ENCODE measurements at places on chromosomes 2 and 18.

DNA sequence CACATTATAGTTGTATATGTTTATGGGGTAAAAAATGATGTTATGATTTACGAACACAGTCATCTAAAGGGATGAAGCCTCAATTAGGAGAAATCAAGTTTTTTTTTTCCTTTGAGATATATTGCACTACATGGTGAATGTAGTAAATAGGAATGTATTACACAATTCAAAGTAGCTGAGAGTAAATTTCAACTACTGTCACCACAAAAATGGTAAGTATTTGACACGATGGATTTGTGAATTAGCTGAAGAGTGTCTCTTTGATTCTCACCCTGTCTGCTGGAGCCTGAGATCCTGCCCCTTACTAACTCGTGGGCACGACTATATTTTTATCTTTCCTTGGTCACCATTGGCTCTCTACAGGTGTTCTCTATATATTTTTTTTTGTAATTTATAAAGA is 540.4 kb upstream of the DSEL start:
- DNase-seq: no peak

GRCh38 chr2:128504246-128505149 is 185.8 kb upstream of the HS6ST1 start:
- no peak for DNase-seq

- DNase-seq: no peak
Measured at GRCh38 chr18:79856119-79857007, 58.6 kb downstream of the KCNG2 start.

DNA sequence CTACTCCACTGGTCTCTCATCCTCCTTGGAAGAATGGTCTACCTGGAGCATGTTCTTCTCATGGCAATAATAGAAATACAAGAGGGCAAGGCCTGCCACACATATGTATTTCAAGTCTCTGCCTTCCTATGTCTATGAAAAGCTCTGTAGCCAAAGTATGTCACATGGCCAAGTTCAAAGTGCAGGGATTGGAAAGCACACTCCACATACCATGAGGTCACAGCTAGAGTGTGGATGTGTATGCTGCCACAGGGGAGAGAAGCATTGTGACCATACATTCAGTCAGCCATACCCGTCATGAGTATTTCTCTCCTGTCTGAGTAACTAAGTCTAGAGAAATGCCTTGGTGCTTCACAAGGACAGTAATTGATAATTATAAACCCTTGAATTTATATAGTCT is 8.8 kb upstream of the EIF2AK3 start:
- DNase-seq: no peak

GRCh38 chr2:39124000-39124745 is 3.3 kb upstream of the SOS1 start:
- peak; percentile 61 for DNase-seq

- no peak for DNase-seq
Measured at GRCh38 chr2:188940171-188940570, 34.0 kb upstream of the COL3A1 start.

GRCh38 chr2:95333888-95334338 is 36.8 kb downstream of the KCNIP3 start:
- DNase-seq: peak; percentile 99

- no peak for DNase-seq
Measured at GRCh38 chr18:56235481-56236013, 402.8 kb downstream of the TXNL1 start.

DNA sequence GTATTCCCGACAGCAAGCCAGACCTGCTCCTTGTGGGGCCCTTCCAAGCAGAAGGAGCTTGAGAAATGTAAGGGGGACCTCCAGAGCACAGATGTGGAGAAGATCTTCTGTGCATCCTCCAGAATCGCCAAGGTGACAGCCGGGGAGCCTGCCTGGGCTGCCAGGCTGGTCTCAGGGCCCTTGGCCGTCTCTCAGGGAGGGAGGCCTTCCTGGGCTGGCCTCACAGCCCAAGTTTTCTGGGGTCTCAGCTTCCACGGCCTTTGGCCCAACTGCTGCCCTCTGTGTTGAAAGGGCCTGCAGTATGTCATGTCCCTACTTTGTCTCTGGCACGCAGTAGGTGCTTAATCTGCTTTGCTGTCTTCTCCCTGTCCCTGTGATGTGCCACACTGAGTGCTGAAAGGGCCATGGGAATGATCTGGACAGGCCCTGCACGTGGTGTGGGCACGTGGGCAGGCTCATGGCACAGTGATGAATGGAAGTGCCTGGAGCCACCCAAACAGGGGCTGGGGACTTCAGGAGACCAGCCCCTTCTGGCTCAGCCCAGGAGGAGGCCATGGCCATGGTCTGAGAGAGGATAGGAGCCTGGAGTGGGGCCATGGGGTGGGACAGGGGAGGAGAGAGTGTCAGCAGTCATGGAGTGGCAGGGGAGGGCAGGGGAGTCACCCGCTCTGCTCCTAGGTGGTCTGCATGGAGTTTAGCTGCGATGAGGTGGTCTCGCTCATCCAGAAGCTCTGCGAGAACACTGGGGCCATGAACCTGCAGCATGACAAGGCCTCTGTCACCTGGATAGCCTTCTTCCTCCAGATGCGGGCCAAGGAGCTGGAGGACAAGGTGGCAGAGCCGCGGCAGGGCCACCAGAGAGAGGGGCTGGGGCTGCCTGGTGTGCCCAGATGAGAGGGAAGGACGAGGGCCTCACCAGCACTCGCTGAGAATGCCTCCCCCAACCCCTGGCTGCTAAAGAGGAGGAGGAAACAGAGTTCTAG is 35.4 kb downstream of the HJURP start:
- no peak for DNase-seq

DNA sequence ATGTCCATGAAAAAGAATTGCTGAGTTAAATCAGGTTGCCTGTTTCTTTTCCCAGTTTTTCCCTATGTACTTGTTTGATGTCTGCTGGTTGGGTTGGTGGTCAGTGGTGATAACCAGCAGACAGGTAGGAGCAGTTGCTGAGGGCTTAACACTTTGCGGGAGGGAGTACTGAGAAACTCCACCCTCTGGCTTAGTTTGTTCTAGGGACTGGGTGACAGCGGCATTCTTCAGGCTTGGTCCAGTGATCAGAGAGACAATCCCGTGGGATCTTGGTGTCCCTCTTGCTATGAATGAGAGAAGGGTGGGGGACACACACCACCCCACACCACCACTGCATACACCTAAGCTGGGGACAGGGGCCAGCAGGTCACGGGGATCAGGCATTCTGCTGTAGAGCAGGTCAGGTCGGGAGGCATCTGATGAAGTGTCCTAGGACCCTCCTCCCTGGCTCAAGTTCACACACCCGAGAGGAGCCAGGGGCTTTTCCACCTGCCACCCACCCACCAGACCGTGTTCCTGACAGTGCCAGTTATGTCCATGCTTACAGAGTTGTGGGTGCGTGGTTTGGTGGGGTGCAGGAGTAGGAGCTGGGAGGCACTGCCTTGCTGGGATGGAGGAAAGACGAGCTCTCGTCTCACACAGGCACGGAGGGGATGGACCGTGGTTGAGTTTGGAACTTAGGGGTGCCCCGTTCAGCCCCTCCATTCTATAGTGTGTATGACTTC is 21.3 kb upstream of the ALLC start:
- no peak for DNase-seq
